Purkinje cell (primary cell): ENCODE measurements at places on chromosomes 7 and 10. TPM values are rescaled to one million over a fixed set of nuclear protein-coding genes. Genes with fewer than 3 reads are reported as not detected.

ARHGEF35 gene
- not detected in 2 replicates for polyA plus RNA-seq

ANKRD30A gene
- not detected in 2 replicates for polyA plus RNA-seq

EPDR1 gene
- 59.1 and 64.7 TPM in 2 replicates for polyA plus RNA-seq

ORC5 gene
- polyA plus RNA-seq = 49.4 and 49.6 TPM in 2 replicates
